ENCODE measurements at places on chromosomes 16 and 17.
A peak's percentile ranks its signal among the peaks of the same experiment; 100 is the strongest.

- H3K36me3 ChIP-seq, result peaks cover 2% of the 10 kb centered on the region
- peak overlapping the region; percentile 62 for H3K4me3 ChIP-seq
- H3K4me1 ChIP-seq, result peaks cover 3% of the 10 kb centered on the region
These were observed 1.3 kb downstream of the NF1 start for GRCh38 chr17:31096106-31096436.

- no peaks in the 10 kb centered on the region for H3K36me3 ChIP-seq
- DNase-seq, result no peak
- H3K4me3 ChIP-seq, result no peak overlapping the region
- H3K27ac ChIP-seq, result no peak overlapping the region
These were observed 43.6 kb upstream of the YPEL2 start for GRCh38 chr17:59287891-59288290.

DNA sequence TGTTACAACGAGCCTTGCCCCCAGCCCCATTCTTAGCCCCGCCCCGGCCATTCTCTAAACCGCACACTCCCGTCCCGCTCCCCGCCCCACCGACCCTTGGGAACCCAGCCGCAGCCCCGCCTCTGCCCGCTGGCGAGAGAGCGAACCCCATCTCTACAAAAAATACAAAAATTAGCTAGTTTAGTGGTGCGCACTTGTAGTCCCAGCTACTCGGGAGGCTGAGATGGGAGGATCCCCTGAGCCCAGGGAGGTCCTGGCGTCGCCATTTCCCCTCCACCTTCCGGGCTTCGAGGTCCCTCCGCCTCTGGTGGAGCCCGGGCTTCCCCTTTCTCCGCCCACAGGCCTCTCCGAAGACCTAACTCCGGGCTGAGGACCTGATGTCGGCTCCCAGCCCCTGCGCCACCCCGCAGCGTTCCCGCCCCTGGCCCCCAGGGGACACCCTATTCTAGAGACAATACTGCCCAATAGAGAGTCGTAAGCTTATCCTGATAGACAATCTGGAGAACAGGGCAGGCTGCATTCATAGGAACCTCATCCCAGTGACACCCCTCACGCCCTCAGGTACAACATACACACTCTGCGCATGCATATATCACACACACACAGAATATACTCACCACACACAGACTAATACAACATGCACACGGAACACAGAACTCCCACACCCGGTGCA lies 480 bp upstream of the PROCA1 start:
- peaks cover 49% of the 10 kb centered on the region for H3K36me3 ChIP-seq
- H3K27me3 ChIP-seq, result no peaks in the 10 kb centered on the region
- DNase-seq, result no peak
- peak overlapping the region; percentile 97 for H3K27ac ChIP-seq

GRCh38 chr16:69089091-69089910 lies 16.2 kb upstream of the HAS3 start:
- no peak overlapping the region for H3K27ac ChIP-seq
- H3K27me3 ChIP-seq, result no peaks in the 10 kb centered on the region
- no peak for DNase-seq
- peaks cover 18% of the 10 kb centered on the region for H3K4me1 ChIP-seq
- H3K36me3 ChIP-seq, result no peaks in the 10 kb centered on the region

- no peaks in the 10 kb centered on the region for H3K36me3 ChIP-seq
- H3K27ac ChIP-seq, result no peak overlapping the region
- no peaks in the 10 kb centered on the region for H3K27me3 ChIP-seq
- peaks cover 1% of the 10 kb centered on the region for H3K4me1 ChIP-seq
These were observed 51.2 kb upstream of the HNF1B start for GRCh38 chr17:37796076-37796475.

GRCh38 chr16:50367777-50368409 lies 895 bp downstream of the BRD7 start:
- DNase-seq, result no peak
- H3K4me1 ChIP-seq, result peaks cover 8% of the 10 kb centered on the region
- H3K27me3 ChIP-seq, result peaks cover 7% of the 10 kb centered on the region
- peak overlapping the region; percentile 74 for H3K4me3 ChIP-seq

- H3K27me3 ChIP-seq, result no peaks in the 10 kb centered on the region
- peaks cover 7% of the 10 kb centered on the region for H3K4me1 ChIP-seq
- no peaks in the 10 kb centered on the region for H3K36me3 ChIP-seq
- DNase-seq, result no peak
- no peak overlapping the region for H3K4me3 ChIP-seq
These were observed 184.0 kb upstream of the GSE1 start for GRCh38 chr16:85428899-85429775.

- H3K36me3 ChIP-seq, result peaks cover 13% of the 10 kb centered on the region
- no peaks in the 10 kb centered on the region for H3K27me3 ChIP-seq
- peaks cover 27% of the 10 kb centered on the region for H3K4me1 ChIP-seq
These were observed 52.2 kb upstream of the CHMP6 start for GRCh38 chr17:80939151-80940145.

- no peaks in the 10 kb centered on the region for H3K27me3 ChIP-seq
- no peak overlapping the region for H3K4me3 ChIP-seq
- peaks cover 1% of the 10 kb centered on the region for H3K4me1 ChIP-seq
- H3K36me3 ChIP-seq, result peaks cover 4% of the 10 kb centered on the region
- no peak for DNase-seq
These were observed 22.9 kb upstream of the CORO6 start for GRCh38 chr17:29645515-29646051.

- no peak for DNase-seq
- H3K27ac ChIP-seq, result no peak overlapping the region
- no peaks in the 10 kb centered on the region for H3K27me3 ChIP-seq
These were observed 10.5 kb downstream of the PER1 start for GRCh38 chr17:8141741-8142140.

- peaks cover 9% of the 10 kb centered on the region for H3K4me1 ChIP-seq
- no peak for DNase-seq
- H3K27ac ChIP-seq, result no peak overlapping the region
These were observed 61.2 kb downstream of the CLEC16A start for GRCh38 chr16:11005611-11005975.

- no peaks in the 10 kb centered on the region for H3K27me3 ChIP-seq
- H3K4me3 ChIP-seq, result peak overlapping the region; percentile 24
- DNase-seq, result no peak
These were observed 108.4 kb downstream of the AIPL1 start for GRCh38 chr17:6326483-6326882.

GRCh38 chr17:36591434-36592315 lies at the start of gene DHRS11:
DHRS11 (plus strand) TSS chr17:36591879; CDS start chr17:36592010, 131 bp downstream.
- peak; percentile 80 for DNase-seq
- H3K4me3 ChIP-seq, result peak within 1 kb of the TSS; percentile 97
- peak within 1 kb of the TSS; percentile 59 for H3K27ac ChIP-seq
- H3K36me3 ChIP-seq, result peaks cover 9% of the 10 kb centered on the region

DNA sequence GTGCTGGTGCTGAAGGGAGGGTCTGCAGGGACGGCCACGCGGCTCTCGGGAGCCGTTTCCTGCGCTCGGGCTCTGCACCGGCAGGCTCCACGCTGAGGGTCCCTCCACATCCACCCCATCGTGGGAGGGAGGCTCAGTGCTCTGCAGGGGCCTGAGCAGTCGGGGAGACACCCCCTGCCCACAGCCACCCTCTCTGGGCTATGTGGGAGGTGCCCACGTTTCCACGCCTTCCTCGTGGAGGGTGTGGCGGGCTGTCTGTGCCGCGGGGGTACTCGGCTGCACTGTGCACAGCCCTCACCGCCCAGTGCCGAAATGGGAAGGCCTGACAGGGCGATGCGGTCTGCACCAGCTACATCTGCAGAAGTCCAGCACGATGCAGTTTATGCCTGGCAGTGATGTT lies 25.5 kb upstream of the ZNF750 start:
- peaks cover 29% of the 10 kb centered on the region for H3K4me1 ChIP-seq
- H3K4me3 ChIP-seq, result no peak overlapping the region
- H3K27ac ChIP-seq, result no peak overlapping the region
- H3K27me3 ChIP-seq, result no peaks in the 10 kb centered on the region

Measured in neuronal stem cell (in vitro differentiated cells).